ENCODE measurements at places on chromosomes 3 and 15.
A peak's percentile ranks its signal among the peaks of the same experiment; 100 is the strongest.

GRCh38 chr3:177335728-177336127 lies 138.4 kb upstream of the TBL1XR1 start:
- DNase-seq = no peak

DNA sequence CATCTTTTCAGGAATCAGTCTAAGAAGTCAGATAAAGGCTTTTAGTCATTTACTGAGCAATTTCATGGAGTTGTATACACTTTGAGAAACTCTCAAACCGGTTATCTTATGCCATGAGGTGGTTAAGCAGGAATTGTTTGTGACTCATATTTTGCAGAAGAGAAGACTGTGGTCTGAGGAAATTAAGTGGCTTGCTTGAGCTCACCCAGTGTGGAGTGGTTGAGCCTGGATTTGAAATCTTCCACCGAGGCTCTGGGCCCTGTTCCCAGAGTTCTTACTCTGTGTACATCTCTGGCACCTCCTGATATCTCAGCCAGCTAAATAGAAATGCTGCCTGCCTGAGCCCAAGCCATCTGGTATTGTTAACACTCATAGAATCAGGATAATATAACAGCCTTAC lies 37.8 kb upstream of the BCL6 start:
- no peak for DNase-seq

DNA sequence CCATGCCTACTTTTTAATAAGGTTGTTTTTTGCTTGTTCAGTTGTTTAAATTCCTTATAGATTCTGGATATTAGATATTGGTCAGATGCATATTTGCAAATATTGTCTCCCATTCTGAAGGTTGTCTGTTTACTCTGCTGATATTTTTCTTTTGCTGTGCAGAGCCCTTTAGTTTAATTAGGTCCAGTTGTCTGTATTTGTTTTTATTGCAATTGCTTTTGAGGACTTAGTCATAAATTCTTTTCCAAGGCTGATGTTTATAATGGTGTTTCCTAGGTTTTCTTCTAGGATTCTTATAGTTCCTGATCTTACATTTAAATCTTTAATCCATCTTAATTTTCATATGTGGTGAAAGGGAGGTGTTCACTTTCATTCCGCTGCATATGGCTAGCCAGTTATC lies 77.4 kb downstream of the PTPRG start:
- no peak for DNase-seq

DNA sequence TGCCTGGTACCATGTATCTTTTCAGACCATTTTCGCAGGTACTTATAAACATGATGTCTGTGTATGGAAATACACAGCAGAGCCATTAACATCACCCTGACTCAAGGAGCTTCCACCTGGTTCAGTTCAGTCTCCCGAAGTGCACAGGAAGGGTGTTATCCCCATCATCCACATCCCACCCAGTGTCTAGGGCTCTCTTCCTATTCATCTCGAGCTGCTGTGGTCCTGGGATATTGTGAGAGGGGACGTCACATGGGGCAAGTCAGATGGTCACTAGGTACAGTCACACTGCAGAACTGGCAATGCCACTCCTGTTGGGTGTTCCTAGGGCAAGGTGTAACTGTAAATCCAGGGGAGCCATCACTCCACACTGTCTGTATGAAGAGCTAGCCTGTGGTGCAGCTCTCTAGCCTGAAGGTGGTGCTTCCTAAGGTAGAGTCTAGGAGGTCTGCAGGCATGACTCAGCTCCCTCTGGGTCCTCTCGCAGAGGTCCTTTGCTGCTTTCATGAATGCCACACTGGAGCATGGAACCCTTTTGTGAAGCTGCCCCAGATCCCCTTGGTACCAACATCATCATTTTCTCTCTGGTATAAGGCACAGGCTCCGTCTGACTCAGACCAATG lies 13.9 kb downstream of the ISLR2 start:
- no peak for DNase-seq

DNA sequence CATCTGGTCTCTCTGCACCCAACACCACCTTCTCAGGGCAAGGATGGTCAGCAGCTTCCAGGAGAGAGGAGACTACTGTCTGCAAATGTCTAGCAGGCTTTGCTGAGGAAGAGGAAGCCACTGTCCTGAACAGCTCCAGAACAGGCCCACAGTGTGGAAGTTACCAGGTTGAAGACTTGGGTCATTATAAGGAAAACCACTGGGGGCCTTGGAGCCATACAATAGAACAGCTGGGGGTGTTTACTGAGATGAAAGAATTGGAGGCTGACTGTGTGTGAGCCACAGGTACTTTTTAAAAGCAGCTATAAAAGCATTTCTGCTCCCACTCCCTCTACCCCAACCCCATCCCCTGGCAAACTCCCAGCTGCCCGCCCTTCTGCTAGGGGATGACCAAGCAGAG lies 24.2 kb downstream of the SRGAP3 start:
- no peak for DNase-seq

DNA sequence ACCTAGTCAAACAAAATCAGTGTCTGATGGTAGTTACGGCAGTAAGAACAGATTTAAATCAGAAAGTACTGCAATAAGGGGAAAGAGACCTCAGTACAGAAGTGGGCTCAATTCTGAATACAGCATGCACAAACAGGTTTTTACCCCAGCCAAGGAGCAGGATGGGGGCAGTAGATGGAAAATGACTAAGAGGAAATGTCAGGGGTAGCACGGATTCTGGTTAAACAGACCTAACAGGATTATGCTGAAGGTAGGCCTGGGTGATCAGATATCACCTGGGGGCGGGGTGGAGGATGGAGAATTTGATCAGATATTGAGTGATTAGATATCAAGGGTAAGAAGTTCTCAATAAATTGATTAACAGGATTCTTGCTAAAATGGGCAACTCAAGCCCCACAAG lies 19.0 kb downstream of the MESD start:
- DNase-seq = no peak

- DNase-seq = no peak
Measured at GRCh38 chr3:66153481-66154443, 67.0 kb upstream of the SLC25A26 start.

- DNase-seq = no peak
Measured at GRCh38 chr3:34388830-34389229, 590.4 kb downstream of the PDCD6IP start.

- no peak for DNase-seq
Measured at GRCh38 chr3:182105875-182106274, 394.1 kb downstream of the SOX2 start.

DNA sequence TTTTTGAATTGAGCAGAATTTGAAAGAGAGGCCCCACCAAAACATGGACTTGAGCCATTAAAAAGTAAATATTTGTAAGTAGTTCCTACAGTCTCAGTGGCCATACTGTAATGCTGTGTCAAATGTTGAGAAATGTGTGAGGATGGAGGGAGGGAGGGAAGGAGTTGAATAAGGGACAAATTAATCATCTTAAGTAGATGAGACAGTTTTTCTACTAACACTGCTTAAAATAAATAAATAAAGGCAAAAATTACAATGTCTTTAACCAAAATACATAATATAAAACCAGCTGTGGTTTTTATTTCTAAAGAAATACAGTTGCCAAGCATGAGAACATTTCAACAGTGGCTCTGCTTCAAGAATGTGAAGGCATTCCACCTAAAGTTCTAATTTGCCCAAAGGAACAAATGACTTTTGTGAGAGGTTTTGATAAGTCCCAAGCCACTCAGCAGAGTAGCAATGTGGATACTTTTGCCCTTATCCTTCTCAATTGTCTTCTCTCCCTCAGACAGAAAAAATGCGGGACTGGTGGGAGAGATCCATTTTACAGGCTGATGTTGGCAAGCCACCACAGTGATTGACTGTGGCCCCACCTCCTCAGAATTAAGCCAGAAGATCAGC lies 427.0 kb upstream of the RARB start:
- DNase-seq = no peak

- DNase-seq = no peak
Measured at GRCh38 chr15:78541744-78542034, 1.4 kb downstream of the PSMA4 start.

DNA sequence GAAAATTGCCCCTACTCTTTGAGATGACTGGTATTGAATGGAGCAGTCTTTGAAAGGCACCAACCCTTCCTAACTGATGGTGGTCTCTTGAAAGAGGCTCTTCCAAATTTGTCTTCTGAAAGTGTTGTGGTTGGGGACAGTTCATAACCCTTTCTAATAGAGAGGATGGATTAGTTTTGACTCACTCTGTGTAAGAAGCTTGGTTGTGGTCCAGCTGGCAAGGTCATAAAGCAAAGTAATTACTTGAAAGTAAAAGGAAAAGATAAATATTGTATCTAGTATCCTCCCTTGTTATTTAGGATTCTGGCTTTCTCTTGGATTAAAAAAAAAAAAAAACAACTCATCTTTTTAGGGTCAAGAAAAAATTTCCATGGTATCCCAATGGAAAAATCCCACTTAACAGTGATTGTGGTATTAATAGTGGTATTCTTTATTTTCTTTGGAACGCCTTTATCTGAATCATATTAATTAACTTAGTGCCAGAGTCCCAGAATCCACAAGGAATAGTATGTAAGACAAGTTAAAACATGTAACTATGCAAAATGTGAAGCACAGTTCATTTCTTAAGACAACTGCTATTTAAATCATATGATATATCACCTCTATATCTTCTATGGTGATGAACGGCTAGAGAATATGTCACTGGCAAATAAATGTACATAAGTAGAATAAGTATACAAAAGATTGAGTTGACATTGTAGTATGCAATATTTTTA lies 469.3 kb upstream of the CDIN1 start:
- DNase-seq = no peak

DNA sequence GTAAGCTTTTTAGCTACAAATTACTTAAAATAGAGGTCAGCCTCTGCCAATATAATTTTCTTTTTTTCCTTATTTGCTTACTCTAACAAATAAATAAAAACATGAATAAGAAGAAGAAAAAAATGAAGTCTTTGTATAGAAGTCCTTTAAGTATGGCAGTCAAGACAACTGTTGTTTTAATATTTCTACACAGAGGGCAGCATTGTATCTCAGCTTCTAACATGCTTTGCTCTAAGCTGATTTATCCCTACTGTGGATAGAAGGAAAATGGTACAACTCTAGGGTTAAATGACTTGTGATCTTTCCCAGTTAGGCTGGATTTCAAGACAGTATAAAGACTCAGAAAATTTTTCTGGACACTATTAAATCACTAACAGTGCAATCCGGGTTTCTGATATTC lies 104.3 kb upstream of the MEIS2 start:
- DNase-seq = no peak

GRCh38 chr3:15556512-15556911 lies 35.0 kb upstream of the COLQ start:
- no peak for DNase-seq

DNA sequence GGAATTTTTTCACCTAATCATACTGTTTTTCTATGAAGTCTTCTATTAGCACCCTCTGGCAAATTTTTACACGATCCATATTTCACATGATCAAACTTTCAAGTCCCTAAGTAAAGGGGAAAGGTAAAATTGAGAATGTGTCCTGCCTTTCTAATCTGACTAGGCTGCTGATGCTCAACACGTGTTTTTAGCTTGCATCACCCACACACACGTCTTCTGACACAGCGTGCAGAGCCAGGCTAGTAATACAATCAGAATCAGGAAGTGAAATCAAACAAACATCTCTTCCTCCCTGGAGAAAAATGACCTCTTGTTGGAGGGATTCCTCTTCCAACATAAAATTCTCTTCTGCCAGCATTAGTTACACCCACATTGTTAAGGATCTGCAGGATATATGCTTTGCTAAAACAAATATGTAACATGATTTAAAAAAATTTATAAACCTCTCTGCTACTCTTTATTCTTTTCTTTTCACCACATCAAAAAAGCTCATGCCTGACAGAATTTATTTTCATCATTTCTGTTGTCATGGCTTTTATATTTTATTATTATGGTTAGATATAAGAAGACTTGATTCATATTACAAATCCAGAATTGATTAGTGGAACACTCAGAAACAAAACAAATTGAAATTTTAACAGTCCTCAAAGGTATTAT lies 122.4 kb downstream of the RAP2B start:
- peak; percentile 48 for DNase-seq

DNA sequence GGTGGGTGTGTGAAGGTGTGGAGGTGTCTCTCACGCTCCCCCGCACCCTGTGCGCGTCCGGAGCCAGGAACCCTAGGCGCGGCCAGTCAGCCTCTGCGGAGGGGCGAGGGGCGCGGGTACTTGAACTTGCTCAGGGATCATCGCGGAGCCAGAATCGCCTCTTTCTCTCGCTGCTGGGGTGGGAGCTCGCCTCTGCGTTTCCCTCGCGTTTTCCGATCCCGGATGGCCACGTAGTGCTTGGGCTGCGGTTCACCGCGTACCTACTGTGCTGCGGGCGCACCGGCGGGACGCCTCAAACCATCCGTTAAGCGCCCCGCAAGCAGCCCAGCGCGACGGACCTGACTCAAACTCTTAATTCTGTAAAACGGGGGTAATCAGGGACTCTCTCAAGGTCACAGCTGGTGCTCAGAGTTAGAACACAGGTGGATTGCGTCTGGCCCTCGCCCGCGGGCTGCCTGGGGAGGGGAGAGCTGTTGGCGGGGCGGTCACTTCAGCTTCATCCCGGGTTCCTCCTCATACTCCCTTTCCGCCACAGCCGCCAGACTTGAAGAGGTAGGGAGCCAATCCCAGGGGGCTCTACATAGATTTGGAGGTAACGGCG lies 686 bp downstream of the MYRIP start:
- no peak for DNase-seq

- DNase-seq = no peak
Measured at GRCh38 chr3:51099794-51100535, 285.1 kb upstream of the MANF start.

GRCh38 chr3:120416868-120417267 lies 33.9 kb downstream of the FSTL1 start:
- no peak for DNase-seq

GRCh38 chr3:127545711-127546457 lies 44.6 kb downstream of the TPRA1 start:
- no peak for DNase-seq

DNA sequence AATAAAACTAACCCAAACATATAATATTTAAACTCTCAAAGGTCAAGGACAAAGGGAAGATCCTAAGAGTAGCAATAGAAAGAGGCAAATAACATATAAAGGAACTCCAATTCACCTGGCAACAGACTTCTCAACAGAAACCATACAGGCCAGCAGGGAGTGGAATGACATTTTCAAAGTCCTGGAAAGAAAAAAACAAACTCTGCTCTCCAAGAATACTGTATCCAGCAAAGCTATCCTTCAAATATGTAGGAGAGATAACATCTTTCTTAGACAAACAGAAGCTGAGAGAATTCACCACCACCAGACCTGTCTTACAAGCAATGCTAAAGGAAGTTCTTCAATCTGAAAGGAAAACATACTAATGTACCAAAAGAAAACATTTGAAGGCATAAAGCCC lies 51.5 kb upstream of the TMEM158 start:
- no peak for DNase-seq

- DNase-seq = no peak
Measured at GRCh38 chr3:93855401-93855800, 118.3 kb downstream of the PROS1 start.

GRCh38 chr3:69031635-69032034 lies 18.2 kb upstream of the EOGT start:
- DNase-seq = no peak
